ENCODE measurements at places on chromosomes 4 and X. TPM values are rescaled to one million over a fixed set of nuclear protein-coding genes. Genes with fewer than 3 reads are reported as not detected.
A peak's percentile ranks its signal among the peaks of the same experiment; 100 is the strongest.

The GAGE13 gene
- total RNA-seq, result not detected

The PRRG3 gene
- not detected for total RNA-seq

The APEX2 gene
- total RNA-seq, result 12.7 TPM

GRCh38 chr4:5222047-5222446 is 170.8 kb downstream of the STK32B start:
- H3K27ac ChIP-seq, result no peak overlapping the region
- no peak for DNase-seq
- no peaks in the 10 kb centered on the region for H3K4me1 ChIP-seq
- no peaks in the 10 kb centered on the region for H3K27me3 ChIP-seq

GRCh38 chrX:139720136-139720535 is 12.2 kb upstream of the MCF2 start:
- H3K27ac ChIP-seq, result no peak overlapping the region
- peak; percentile 30 for DNase-seq
- no peaks in the 10 kb centered on the region for H3K4me1 ChIP-seq
- no peaks in the 10 kb centered on the region for H3K36me3 ChIP-seq
- H3K27me3 ChIP-seq, result no peaks in the 10 kb centered on the region
- no peak overlapping the region for H3K4me3 ChIP-seq

DNA sequence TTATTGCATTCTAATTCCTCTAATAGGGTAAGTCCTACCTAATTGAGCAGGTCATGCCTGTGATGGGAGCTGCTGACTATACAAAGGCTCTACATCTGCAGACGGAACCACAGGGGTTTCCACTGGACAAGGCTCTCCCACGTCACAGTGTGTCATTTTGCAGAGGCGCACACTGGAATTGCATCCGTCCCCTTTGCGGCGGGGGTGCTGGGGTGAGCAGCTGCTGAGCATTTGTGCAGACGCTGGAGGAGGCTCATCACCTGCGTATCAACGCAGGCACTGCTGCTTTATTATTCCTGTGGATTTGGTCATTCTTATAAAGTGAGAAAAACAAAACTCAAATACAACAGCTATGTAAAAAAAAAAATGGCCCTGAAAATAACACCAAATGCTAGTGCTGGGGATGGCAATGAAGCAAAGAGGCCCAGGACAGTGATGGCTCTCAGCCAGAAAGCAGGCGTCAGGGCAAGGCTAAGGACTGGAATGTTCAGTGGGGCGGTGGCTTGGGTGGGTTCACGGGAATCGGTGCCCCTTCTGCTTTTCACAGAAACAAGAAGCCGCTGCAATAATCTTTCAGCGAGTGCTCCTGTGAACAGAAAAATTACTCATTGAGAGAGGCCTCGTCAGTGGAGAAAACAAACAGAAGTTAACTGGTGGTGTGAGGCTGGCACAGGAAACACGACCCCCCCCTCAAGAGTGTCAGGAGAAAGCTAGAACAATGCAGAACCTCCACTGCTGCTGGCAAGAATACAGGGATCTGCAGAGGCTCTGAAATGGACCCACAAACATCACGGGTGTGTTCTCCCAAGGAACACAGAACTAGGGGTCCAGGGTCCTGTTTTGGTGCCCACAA is 67.8 kb downstream of the GATB start:
- no peaks in the 10 kb centered on the region for H3K4me1 ChIP-seq
- H3K36me3 ChIP-seq, result peaks cover 15% of the 10 kb centered on the region
- H3K27me3 ChIP-seq, result no peaks in the 10 kb centered on the region

- H3K4me3 ChIP-seq, result no peak overlapping the region
- no peaks in the 10 kb centered on the region for H3K27me3 ChIP-seq
- peaks cover 75% of the 10 kb centered on the region for H3K36me3 ChIP-seq
- no peaks in the 10 kb centered on the region for H3K4me1 ChIP-seq
Measured at GRCh38 chr4:87363552-87363951, 27.4 kb downstream of the HSD17B11 start.

DNA sequence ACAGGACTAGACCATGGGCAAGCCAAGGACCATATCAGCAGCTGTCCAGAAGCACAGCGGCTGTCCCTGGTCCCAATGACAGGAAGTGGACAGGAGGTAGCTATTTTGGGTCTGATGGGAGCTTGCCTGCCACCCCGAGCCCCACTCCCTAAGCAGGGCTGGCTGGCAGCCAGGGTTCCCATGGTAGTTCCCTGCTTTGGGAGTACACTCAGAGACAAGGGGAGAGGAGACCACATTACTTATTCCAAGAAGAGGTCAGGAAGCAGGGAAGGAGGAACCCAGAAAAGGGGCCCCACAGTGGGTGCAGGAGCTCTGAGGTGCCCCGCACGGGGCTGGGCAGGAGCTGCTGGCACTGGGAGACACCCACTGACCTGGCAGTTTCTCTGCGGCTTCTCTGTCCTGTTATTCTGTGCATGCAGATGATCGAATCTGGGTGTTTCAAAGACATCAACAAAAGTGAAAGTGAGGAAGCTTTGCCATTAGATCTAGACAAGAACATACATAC is 36.3 kb downstream of the HTT-AS start:
- H3K4me3 ChIP-seq, result no peak overlapping the region
- H3K4me1 ChIP-seq, result peaks cover 74% of the 10 kb centered on the region
- H3K27ac ChIP-seq, result no peak overlapping the region
- H3K36me3 ChIP-seq, result no peaks in the 10 kb centered on the region

Data from HepG2 (cell line).